Hepatic stellate cell (primary cell): ENCODE measurements at places on chromosomes 16 and 17.
A peak's percentile ranks its signal among the peaks of the same experiment; 100 is the strongest.

GRCh38 chr17:50297407-50297865, 23.2 kb downstream of the TMEM92 start:
- DNase-seq, result peak; percentile 70

DNA sequence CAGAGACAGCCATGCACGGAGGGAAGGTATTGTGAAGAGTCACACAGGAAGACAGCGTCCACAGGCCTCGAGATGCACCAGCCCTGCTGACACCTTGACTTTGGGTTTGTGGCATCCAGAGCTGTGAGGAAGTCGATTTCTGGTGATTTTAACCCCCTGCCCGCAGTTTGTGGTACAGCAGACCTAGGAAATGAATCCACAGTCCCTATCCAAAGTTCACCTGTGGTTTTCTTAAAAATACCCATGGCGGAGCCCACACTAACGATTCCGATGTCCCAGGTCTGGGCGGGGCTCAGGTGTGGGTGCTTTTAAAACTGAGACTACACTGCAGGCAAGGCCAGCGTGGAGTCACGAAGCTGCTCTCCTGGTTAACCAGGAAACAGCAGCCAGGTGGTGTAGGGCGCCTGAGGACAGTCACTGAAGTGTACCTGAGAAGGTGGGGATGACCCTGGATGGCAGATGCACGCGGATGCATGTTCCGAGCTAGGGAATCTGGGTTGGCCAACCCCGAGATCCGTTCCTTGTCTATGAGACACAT, 14.4 kb upstream of the MEAK7 start:
- no peak for DNase-seq

DNA sequence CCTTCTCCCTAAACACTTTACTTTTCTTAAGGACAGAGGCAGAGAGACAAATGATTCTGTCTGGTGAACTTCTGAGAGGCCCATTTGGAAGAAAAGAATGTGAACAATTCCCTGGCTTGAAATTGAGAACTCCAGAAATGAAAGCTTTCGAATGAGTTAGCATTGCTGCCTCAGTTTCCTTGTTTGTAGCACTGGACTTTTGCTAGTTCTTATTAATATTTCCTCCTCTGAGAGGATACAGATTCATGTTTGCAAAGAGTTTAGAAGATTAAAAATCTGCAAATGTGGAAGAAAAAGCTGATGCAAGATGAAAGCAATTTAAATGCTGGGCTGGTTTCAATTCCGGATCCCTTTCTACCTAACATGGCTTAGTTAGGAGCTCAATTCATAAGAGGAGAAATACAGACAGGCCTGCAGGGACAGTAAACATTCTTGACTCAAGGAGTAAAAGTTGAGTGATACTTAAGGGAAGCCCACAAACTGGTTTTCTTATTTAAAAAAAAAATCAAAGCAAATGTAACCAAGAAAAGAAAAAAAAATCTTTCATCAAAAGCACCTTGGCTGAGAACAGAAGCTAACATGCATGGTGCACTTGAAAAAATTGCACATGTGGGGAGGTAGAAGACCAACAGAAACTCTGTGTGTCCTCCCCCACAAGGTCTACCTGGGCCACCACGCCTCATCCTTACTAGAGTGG, 27.1 kb downstream of the HNF1B start:
- no peak for DNase-seq

GRCh38 chr17:146983-147761, 9.8 kb downstream of the SCGB1C2 start:
- no peak for DNase-seq

- DNase-seq, result no peak
These were observed 81.7 kb downstream of the GOSR1 start for GRCh38 chr17:30558686-30559545.

- no peak for DNase-seq
These were observed 56.3 kb downstream of the COX10 start for GRCh38 chr17:14125518-14126137.

DNA sequence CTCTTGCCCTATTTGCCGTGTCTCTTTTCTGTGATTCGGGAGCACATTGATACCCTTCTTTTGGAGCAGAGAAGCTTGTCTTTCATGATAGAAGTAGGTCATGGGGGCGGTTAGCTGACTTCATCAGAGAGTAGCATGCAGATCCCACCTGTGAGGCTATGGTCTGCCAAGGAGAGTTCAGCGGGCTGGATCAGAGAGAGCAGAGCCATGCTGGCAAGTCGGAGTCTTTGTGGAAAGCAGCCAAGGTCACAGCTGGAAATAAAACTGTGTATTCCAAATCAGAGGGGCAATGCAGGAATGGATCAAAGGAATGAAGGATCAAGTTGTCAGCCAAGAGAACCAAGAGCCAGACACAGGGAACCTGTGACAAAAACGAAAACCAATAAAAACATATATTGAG, 595.9 kb downstream of the WWOX start:
- DNase-seq, result no peak

DNA sequence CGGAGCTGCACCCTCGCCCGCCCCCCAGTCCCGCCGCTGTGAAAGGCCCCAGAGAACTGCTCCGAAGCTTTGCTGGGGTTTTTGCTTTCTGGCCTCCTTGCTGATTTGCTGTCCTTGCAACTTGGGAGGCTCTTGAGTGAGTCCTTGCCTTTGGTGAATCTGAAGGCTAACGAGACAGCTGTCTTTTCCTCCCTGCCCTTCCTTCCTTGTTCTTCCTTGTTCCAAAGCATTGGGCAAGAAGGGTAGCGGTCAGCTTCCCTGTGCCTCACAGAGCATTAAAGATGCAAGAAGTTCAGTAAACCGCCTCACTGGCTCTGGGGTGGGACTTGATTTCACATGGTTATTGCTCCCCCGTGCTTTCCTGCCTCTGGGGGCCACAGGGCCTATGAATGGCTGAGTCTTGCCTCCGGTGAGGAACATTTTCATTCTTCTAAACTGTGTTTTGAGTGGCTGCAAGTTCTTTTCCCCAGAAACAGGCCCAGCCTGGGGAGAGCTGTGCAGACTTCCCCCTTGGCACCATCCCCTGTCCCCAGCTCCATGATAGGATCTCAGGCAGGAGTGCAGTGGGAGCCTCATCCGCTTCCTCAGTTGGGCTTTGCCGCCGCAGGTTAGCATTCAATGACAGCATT, 1.4 kb downstream of the YPEL2 start:
- DNase-seq, result peak; percentile 34

GRCh38 chr16:20628213-20628612, 52.0 kb upstream of the ACSM2B start:
- DNase-seq, result no peak

DNA sequence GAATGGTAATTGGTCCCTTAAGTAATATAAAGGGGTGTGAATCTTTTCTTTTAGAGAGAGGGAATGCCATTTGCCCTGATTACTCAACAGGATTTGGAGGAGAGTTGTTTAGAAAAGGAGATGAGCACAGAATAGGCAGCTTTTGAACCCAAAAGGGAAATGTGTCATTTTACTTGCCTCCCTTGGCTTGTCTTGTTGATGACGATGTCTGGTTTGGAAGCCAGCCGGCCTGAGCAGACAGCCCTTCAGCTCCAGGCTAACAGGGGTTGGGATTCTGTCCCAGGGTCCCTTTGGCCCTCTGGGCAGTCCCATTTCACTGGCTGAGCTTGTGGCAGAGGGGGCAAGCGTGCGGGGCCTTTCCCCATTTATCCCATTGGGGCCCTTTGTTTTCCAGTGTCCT, 22.3 kb upstream of the PRKAR1A start:
- no peak for DNase-seq

DNA sequence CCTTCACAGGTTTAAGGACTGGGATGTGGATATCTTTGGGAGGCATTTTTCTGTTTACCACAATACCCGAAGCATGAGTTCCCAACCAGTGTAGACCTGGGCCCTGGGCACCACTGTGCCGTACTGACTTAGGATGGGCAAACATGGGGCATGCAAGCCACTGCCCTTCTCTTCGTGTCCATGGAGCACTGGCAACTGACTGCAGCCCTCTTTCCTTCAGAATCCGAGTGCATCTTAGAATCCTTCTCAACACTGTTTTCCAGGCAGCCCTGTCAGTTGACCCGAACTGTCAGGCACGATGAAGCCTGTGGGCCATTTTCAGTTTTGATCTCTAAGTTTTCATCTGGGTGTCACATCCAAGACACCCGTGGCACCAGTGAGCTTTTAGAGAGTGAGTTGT, 59.2 kb downstream of the SHISA6 start:
- no peak for DNase-seq

- DNase-seq, result no peak
These were observed 328.4 kb downstream of the MAF start for GRCh38 chr16:79272141-79272577.

DNA sequence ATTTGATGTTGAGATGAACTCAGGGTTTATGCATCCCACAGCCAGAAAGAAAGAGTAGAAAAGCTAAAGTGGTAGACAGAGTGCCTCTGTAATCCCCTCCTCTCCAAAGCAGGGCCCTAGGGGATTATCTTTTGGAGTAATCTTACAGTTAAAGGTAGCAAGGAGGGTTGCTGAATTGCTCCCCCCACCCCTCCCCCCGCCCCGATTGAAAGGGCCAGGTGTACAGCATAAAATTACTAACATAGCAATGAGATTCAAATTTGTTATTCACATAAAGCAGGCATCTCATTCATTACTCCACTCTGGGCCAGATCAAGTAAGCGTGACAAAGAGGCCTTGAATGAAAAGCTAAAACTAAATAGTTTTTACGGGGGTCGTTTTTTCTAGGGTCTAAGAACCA, 72.7 kb downstream of the STH start:
- no peak for DNase-seq

DNA sequence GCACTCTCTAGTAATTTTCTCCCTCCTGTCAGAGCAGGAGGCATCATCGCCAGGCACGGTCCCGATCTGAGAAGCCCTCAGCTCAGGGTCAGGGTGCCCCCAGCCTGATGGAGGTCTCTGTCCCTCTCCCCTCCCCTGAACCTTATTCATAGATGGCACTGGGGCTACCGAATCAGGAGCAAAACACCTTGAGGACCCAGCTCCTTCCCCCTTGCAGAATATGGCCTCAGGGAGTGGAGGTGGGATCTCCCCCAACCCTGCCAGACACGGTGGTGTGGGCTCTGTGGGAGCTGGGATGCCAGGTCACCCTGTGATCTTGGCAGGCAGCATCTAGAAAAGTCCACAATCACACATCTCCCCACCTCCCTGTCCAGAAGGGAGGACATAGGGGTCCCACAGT, 2.5 kb downstream of the CPNE2 start:
- no peak for DNase-seq

GRCh38 chr16:85844786-85845185, 45.3 kb downstream of the COX4I1 start:
- DNase-seq, result no peak

DNA sequence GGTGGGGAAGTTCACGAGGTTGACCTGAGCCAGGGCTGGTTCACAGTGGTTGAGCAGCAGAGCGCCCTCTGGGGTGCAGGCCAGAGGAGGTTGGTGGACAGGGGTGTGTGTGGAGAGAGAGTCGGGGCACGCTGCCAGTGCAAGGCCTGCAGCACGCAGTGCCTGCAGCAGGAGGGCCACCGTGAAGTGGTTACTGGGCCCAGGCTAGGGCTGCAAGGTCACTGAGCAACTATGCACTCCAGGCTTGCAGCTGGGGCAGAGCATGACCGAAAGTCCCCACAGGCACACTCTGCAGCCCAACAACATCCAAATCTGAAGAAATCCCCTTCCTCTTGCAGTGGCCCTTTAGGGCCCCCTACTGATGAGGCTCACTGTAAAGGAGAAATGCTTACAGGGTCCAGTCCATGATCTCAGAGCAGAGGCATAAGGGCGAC, 89.1 kb upstream of the NOL11 start:
- DNase-seq, result no peak

DNA sequence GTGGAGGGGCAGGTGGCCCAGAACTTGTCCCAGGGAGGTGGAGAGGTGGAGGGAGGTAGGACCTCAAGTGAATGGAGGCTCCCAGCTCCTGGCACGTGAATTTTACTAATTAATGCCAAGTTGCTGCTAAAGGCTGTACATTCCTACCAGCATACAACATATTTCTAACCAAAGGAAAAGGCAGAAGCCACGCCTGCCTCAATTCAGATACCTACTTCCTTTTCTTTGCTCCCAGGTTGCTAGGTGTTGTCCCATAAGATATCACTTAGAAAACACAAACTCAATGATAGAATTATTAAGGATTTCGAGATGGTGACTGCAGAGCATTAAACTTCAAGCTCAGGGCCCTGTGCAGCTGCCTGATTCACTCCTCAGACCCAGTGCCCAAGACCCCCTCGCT, 20.5 kb upstream of the SMPD3 start:
- no peak for DNase-seq

DNA sequence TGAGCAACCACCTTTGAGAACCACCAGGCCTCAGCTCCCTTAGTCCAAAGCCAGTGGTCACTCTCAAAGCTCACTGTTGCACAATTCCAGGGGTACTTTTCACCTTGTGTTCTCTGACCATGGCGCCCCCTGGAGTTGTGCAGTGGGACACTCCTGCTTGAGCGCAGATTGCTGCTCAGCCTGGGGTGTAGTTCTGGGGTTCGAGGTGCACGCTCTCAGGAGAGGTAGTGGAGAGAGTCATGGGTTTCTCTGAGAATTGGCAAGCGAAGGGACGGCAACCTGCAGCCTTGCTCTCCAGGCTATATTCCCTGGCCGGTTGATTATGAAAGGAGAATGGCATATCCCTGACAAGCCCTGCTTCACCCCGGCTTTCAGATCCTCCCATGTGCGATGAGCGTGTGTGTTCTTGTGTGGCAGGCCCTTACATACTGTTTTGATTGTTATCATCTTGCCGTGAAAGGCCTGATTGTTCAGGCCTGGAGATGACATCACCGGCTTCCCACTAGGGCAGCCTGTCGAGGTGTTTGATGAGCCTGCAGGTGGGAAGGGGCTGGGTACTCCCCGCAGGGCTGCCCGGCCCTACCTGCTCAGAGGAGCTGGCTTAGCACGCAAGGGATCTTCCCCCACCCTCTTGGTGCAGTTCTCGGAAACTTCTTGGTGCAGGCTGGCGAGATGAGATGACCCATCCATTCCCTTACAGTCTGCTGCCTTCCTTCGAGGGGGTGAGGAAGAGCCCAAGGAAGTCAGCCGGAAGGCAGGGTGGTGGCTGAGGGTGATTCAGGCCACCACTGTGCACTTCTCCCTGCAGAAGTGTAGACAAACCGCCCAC, 431.2 kb downstream of the SLC39A11 start:
- no peak for DNase-seq

DNA sequence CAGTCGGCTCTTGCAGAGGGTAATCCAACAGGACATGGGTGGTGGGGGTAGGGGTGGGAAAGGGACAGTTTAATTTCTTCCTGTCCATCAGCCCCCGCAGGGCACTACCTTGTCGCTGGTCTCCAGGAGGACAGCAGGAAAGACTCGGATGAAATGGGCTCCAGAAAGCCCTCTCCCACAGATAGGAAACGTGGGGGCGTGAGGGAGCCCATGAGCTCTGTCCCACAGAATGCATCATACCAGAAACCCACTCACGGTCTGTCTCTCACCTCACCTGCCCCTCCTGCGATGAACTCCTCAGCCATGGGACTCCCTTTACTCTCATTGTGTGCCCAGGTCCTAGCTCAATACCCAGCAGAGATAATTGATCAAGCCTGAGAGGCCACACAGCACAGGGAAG, 240.1 kb downstream of the GSG1L start:
- no peak for DNase-seq

DNA sequence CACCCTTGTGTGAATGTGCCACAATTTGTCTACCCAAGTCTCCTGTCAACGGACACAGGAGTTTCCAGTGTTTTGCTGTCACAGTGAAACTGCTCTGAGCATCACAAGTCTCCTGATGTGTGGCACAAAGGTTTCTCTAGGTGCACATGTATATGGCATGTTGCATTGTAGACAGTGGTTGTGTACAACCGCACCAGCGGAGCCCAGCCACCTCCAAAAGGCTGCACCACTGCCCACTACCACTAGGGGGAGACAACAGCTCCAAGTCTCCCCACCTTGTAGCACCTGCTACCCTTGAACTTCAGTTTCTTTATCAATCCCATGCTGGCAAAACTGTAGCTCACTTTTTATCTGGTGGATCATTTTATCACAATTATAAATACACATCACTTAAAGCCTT, 95.5 kb upstream of the ZNF469 start:
- DNase-seq, result no peak
